ENCODE measurements at places on chromosomes 13 and 19.

DNA sequence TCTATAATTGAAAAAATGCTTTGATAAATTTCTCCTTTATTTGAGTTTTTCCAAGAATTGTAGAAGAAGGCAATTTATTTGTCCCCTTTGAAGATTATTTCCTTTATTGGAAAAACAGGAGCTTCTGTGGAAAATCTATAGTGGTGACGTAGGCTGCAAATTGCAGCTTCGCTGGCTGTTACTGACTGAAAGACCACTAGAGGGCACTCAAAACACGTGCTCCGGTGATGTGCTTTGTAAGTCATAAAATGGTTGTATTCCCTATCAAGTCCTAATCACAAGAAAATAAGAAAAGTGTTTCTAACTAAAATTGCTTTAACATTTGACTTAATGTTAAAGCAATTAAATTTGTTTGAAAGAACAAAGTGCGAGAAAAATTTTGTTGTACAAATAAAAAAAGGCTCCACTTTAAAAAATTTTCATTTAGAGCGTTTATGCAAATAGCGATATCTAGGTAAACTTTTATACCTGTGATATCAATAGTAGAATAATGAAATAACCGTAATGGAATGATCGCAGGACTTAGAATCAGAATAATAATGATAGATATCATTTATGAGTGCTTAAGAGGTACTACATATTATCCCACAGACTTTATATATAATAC, 638.2 kb upstream of the SPRY2 start:
- DNase-seq = peak; percentile 21

GRCh38 chr13:64327505-64328194, 2902.5 kb downstream of the PCDH9 start:
- DNase-seq = no peak

DNA sequence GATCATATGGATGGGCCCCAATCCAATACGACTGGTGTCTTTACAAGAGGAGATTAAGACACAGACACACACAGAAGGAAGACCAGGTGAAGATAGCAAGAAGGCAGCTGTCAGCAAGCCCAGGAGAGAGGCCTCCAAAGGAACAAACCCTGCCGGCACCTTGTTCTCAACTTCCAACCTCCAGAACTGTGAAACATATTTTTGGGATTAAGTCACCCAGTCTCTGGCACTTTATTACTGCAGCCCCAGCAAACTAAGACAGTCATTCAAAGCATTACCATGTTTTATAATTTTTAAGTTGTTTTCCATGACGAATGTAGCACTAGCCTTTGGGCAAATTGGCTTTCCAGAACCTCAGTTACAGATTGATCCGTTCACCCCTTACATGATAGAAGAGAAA, 11.3 kb downstream of the STARD13 start:
- no peak for DNase-seq

DNA sequence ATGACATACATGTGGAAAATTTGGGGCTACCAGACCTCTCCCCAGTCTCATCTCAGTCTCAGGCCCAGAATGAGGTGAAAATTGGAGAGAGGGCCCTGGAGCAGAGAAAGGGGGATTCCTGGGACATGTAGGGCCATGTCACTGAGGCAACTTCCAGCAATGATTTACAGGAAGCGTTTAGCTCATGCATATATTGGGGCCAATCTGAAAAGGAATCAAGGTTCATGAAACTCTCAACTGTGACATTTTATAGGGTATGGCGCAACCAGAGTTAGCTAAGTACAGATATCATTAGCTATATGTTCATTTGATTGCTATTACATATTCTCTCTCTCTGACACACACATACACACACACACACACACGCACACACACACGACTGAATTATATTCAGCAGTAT, 86.3 kb downstream of the RNASEH2B start:
- no peak for DNase-seq

- DNase-seq = no peak
Observed at GRCh38 chr19:39237200-39238184, 7.3 kb downstream of the IFNL3 start.

Data from smooth muscle cell of the brain vasculature (primary cell).